ENCODE measurements at places on chromosomes 7 and 10. TPM values are rescaled to one million over a fixed set of nuclear protein-coding genes. Genes with fewer than 3 reads are reported as not detected.

- peaks cover 48% of the 10 kb centered on the region for H3K36me3 ChIP-seq
- no peaks in the 10 kb centered on the region for H3K4me1 ChIP-seq
- H3K27me3 ChIP-seq = no peaks in the 10 kb centered on the region
- no peak overlapping the region for H3K4me3 ChIP-seq
- H3K27ac ChIP-seq = no peak overlapping the region
Observed at GRCh38 chr10:103171278-103171677, 21.8 kb downstream of the NT5C2 start.

DNA sequence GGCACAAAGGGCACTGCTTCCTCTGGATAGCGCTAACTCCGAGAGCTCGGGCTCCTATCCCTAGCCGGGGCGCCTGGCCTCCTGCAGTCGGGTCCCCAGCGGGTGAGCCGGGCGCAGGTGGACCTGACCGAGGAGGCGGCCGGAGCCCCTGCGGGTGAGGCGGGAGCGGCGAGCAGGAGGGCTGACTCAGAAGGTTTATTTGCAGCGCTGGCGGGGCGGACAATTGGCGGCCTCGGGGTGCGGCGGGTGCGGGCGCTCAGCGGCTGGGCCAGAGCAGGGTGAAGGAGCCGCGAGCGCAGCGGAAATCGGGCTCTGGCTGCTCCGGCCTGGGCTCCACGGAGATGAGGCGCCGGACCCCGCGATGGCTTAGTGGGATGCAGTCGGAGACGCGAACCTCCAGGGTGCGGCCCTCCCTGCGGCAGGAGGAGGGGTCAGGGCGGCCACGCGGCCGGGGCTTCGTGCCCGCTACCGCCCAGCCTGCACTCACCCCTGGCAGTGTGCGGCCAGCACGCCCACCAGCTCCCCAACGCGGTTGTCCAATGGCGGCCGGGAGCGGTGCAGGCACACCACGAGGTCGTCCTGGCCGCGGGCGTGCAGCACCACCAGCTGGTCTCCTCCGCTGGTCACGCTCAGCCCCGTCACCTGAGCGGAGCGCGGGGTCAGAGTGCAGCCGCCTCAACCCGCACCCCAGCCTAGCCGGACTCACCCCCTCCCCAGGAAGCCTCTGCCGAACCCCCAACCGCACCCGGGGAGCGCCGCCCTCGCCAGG lies 16.1 kb downstream of the MYO1G start:
- H3K36me3 ChIP-seq = no peaks in the 10 kb centered on the region
- peaks cover 6% of the 10 kb centered on the region for H3K27me3 ChIP-seq
- peak overlapping the region; percentile 24 for H3K4me3 ChIP-seq
- H3K27ac ChIP-seq = no peak overlapping the region
- peaks cover 16% of the 10 kb centered on the region for H3K4me1 ChIP-seq
- DNase-seq = no peak

DNA sequence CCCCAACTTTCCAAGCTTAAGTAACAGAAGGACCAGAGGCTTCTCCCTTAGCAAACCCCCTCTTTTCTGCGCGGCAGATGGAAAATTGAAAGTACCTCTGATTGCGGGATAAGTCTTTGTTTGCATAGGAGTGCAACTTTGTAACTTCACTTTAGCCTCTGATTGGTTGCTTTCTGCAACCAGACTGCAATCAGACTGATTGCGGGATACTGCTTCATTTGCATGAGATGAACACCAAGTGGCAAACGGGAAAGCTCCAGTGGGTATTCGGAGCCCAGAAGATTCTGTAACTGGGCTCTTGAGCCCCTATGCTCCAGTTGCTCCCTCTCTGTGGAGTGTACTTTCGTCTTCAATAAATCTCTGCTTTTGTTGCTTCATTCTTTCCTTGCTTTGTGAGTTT lies 260.6 kb downstream of the BAMBI start:
- peaks cover 4% of the 10 kb centered on the region for H3K27me3 ChIP-seq
- no peaks in the 10 kb centered on the region for H3K36me3 ChIP-seq
- H3K4me1 ChIP-seq = peaks cover 16% of the 10 kb centered on the region
- no peak for DNase-seq
- no peak overlapping the region for H3K27ac ChIP-seq
- no peak overlapping the region for H3K4me3 ChIP-seq

DNA sequence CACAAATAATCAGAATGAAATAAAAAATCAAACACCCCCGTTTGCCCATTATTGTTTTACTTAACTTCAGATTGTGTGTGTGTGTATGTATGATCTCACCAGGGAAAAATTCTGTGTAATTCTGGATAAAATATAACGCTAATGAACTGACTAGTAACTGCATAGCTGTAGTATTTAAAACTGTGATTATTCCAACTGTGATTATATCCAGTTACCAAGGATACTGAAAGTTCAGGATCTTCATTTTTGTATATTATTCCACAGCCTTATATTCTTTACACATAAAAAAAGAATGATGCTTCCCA lies 2.9 kb downstream of the TWIST1 start:
- H3K4me3 ChIP-seq = peak overlapping the region; percentile 68
- peaks cover 32% of the 10 kb centered on the region for H3K4me1 ChIP-seq
- no peak overlapping the region for H3K27ac ChIP-seq
- DNase-seq = no peak
- H3K36me3 ChIP-seq = no peaks in the 10 kb centered on the region

GRCh38 chr7:24963218-24963617 lies 16.8 kb downstream of the OSBPL3 start:
- no peak overlapping the region for H3K4me3 ChIP-seq
- H3K27me3 ChIP-seq = no peaks in the 10 kb centered on the region
- peaks cover 3% of the 10 kb centered on the region for H3K4me1 ChIP-seq
- peak overlapping the region; percentile 15 for H3K27ac ChIP-seq

DNA sequence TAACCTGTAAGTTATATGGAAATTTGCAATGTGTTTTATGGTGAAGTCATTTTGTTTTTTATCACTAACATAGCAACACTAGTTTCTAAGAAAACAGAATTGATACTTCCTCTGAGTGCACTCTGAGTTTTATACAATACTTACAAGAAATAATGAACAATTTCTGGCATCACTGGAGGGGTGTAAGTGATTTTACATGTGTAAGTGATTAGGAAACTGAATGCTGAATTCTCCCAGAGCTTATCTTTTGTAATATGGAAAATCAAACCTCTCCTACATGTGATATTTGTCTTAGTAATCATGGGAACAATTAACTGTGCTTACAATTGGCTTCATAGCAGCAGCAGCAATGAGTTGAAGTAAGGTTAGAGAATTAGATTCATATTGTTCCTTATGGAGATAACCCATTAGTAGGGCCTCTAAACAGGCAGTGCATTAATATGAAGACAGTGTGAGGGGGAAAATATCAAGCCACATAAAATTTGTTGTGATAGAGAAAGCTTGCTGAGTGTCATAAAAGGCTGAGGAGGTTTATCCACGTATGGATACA lies 37.4 kb downstream of the SEMA3C start:
- H3K36me3 ChIP-seq = no peaks in the 10 kb centered on the region
- no peaks in the 10 kb centered on the region for H3K27me3 ChIP-seq
- no peak overlapping the region for H3K4me3 ChIP-seq
- no peak for DNase-seq
- no peak overlapping the region for H3K27ac ChIP-seq

- no peak for DNase-seq
- no peak overlapping the region for H3K4me3 ChIP-seq
- peaks cover 83% of the 10 kb centered on the region for H3K36me3 ChIP-seq
- H3K4me1 ChIP-seq = peaks cover 3% of the 10 kb centered on the region
Observed at GRCh38 chr7:99030951-99031350, 113.0 kb downstream of the SMURF1 start.

DNA sequence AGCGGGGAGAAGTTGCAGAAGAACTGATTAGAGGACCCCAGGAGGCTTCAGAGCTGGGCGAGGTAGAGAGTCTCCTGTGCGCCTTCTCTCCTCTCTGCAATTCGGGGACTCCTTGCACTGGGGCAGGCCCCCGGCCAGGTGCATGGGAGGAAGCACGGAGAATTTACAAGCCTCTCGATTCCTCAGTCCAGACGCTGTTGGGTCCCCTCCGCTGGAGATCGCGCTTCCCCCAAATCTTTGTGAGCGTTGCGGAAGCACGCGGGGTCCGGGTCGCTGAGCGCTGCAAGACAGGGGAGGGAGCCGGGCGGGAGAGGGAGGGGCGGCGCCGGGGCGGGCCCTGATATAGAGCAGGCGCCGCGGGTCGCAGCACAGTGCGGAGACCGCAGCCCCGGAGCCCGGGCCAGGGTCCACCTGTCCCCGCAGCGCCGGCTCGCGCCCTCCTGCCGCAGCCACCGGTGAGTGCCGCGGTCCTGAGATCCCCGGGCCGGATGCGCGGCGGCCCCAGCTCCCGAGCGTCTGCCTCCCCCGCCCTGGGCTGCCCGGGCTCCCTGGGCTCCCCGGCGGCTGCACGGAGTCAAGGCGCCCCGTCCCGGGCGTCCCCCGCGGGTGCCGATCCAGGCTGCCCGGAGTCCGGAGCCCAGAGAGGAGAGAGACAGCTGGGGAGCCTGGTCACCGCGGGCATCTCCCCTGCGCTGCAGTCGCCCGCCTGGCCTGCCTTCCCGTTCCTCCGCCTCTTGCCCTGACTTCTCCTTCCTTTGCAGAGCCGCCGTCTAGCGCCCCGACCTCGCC lies at the start of gene PLAU:
TSS of gene PLAU (plus strand) at position 369 of the 789 bp plus-strand sequence. CDS start 424 bp downstream, outside the sequence.
- no peak for DNase-seq
- no peak within 1 kb of the TSS for H3K27ac ChIP-seq
- peaks cover 28% of the 10 kb centered on the region for H3K4me1 ChIP-seq
- no peaks in the 10 kb centered on the region for H3K36me3 ChIP-seq

TSPAN12 gene
- 16.8 TPM for total RNA-seq

GRCh38 chr7:156534925-156535324 lies 105.6 kb upstream of the RNF32 start:
- no peak overlapping the region for H3K27ac ChIP-seq
- H3K4me1 ChIP-seq = no peaks in the 10 kb centered on the region
- no peaks in the 10 kb centered on the region for H3K36me3 ChIP-seq
- H3K27me3 ChIP-seq = no peaks in the 10 kb centered on the region
- no peak for DNase-seq
- H3K4me3 ChIP-seq = no peak overlapping the region

DNA sequence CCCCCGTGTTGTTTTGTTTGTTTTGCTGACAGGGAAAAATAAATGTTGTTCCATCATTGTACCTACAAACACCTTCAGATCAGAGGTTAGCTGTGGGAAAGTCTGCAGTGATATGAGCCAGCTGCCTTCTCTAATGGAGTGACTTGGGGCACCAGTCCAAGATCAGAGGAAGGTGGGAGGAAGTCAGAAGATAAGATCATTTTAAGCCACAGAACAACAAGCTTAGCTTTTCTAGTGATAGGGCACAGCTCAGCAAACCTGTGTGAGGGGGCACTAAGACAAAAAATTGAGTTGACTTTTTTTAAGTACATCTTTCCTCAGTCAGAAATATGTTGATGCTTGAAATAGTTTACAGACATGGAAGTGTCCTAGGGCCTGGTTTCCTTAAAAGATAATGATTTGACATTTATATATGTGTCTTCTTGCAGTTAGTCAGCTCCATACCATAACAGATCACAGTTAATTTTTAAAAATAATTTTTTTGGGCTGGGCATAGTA lies 240.3 kb upstream of the KAT6B start:
- H3K27me3 ChIP-seq = no peaks in the 10 kb centered on the region
- peak; percentile 36 for DNase-seq
- peaks cover 3% of the 10 kb centered on the region for H3K4me1 ChIP-seq
- no peak overlapping the region for H3K4me3 ChIP-seq
- H3K36me3 ChIP-seq = no peaks in the 10 kb centered on the region
- H3K27ac ChIP-seq = peak overlapping the region; percentile 66

PIK3AP1 gene
- 4.3 TPM for total RNA-seq

GRCh38 chr7:139829775-139830117 lies 682 bp downstream of the TBXAS1 start:
- no peaks in the 10 kb centered on the region for H3K36me3 ChIP-seq
- H3K4me1 ChIP-seq = no peaks in the 10 kb centered on the region
- no peak for DNase-seq
- no peak overlapping the region for H3K27ac ChIP-seq
- H3K27me3 ChIP-seq = no peaks in the 10 kb centered on the region

GRCh38 chr7:7164591-7164990 lies 17.8 kb upstream of the C1GALT1 start:
- H3K27ac ChIP-seq = no peak overlapping the region
- H3K27me3 ChIP-seq = no peaks in the 10 kb centered on the region
- H3K4me3 ChIP-seq = no peak overlapping the region
- no peaks in the 10 kb centered on the region for H3K4me1 ChIP-seq

DNA sequence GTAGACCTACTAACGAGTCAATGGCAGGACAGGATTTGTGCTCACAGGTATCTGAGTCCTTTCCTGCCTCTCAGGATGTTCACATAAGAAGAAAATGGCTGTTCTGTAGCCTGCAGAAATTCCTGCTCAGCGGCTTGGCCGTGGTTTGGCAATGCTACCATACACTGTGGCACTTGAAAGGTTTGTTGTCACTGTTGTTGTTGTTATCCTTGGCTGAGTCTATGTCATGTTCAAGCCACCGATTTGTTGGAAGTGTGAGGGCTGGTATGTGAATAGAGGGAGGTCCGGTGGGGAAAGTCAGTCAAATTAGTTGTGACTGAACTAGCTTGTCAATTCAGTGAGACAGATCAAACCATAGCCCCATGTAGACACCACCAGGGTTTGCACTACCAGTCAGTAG lies 199.9 kb downstream of the TRIL start:
- H3K27ac ChIP-seq = no peak overlapping the region
- H3K27me3 ChIP-seq = no peaks in the 10 kb centered on the region
- no peaks in the 10 kb centered on the region for H3K36me3 ChIP-seq
- H3K4me3 ChIP-seq = no peak overlapping the region

- H3K27ac ChIP-seq = no peak overlapping the region
- DNase-seq = no peak
- no peak overlapping the region for H3K4me3 ChIP-seq
Observed at GRCh38 chr7:69858471-69858870, 260.2 kb downstream of the AUTS2 start.

GRCh38 chr10:119478811-119479341 lies 63.6 kb downstream of the RGS10 start:
- no peak overlapping the region for H3K4me3 ChIP-seq
- H3K4me1 ChIP-seq = peaks cover 3% of the 10 kb centered on the region
- H3K27ac ChIP-seq = no peak overlapping the region
- DNase-seq = no peak
- no peaks in the 10 kb centered on the region for H3K36me3 ChIP-seq

DNA sequence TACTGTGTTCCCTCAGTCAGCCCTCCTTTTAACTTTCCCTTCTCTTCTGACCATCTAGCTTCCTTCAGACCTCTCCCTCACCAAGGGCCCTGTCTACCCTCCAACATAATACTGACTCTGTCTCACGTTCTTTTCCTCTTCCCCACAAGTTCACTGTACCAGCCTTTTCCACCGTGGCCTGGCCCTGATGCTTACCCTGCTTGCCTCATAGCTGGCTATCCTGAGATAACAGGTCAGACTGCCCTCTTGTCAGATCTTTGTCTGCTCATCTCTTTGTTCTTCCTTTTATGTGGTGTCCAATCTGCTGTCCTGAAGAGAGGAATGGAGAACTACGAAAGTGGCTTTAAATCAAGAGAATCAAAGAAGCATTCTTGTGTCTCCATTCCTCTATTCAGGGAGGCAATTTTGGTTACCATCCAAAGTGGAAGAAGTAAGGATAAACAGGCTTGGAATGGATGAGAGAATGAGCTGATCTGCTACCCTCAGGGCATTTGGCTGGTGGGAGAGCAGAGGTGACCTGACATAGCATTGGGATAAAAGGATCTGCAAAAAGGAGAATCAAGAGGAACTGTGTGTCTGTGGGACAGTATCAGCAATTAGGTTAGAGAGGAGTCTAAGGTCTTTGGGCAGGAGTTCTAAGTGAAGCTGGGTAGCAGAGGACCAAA lies 8.1 kb downstream of the BTAF1 start:
- no peak overlapping the region for H3K27ac ChIP-seq
- H3K27me3 ChIP-seq = no peaks in the 10 kb centered on the region
- DNase-seq = no peak
- no peaks in the 10 kb centered on the region for H3K4me1 ChIP-seq
- no peak overlapping the region for H3K4me3 ChIP-seq
